ENCODE measurements at places on chromosomes 7 and 10.

GRCh38 chr7:112462236-112462635 is 12.0 kb downstream of the IFRD1 start:
- no peak for DNase-seq

- DNase-seq = no peak
Observed at GRCh38 chr7:55073976-55074528, 55.2 kb downstream of the EGFR start.

DNA sequence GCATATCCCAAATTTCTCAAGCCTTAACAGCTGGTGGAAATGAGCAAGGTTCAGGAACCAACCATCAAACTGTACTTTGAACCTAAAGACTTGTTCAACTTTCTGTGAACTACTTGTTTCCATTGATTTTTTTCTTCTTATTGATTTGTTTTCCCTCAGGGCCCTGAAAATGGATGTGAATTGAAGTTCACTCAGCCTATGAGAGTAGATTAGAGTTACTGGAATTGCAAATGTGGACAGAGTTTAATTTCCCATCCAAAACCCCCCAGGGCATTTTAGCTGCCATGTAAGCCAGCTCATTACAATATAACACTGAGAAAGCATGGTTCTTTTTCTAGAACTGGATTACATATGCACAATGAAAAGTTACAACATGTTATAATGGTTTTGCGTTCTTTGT is 1105.7 kb downstream of the REEP3 start:
- no peak for DNase-seq

DNA sequence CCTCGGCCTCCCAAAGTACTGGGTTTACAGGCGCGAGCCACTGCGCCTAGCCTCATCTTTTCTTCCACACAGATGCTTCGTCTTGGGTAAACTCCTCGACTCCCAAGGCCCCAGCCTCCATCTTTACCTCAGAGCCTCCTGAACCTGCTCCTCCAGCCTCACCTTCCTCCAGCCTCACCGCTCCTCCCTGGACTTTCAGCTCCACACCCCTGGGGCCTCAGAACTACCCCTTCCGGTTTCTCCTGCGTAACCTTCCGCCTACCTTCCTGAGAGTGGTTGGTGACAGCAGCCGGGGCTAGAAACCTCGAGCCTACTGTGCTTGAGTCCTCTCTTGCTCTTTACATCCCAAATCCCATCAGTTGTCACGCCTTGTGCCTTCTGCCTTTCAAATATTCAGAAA is 45.8 kb downstream of the FKBP6 start:
- no peak for DNase-seq

- DNase-seq = no peak
Observed at GRCh38 chr7:129535896-129536295, 33.6 kb downstream of the SMKR1 start.

All from cortex of kidney (tissue), 1 donor.